NCI-H2107 (cell line): ENCODE measurements at places on chromosomes 2 and 18.

DNA sequence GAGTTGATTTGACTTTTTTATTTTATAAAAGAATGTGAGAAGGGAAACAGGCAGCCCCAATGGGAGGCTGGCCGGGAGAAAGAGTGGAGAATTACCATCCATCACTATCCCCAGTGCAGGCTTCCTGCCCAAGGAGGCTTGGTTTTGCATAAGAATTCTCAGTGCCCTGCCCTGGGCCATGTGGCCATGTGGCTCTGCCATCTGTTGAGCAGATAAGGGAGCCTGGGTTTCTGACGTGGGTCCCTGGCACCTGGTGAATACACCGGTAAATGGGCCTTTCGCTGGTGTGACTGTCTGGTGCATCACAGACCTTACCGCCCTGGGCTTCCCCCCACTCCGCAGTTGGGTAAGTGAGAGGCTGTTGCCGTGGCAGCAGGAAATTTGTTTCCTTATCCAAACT, 54.5 kb upstream of the TMEM163 start:
- no peak for DNase-seq

GRCh38 chr2:132824716-132825115, 154.7 kb upstream of the LYPD1 start:
- DNase-seq: no peak

GRCh38 chr2:73218298-73218697, 4.3 kb downstream of the SMYD5 start:
- DNase-seq: no peak

DNA sequence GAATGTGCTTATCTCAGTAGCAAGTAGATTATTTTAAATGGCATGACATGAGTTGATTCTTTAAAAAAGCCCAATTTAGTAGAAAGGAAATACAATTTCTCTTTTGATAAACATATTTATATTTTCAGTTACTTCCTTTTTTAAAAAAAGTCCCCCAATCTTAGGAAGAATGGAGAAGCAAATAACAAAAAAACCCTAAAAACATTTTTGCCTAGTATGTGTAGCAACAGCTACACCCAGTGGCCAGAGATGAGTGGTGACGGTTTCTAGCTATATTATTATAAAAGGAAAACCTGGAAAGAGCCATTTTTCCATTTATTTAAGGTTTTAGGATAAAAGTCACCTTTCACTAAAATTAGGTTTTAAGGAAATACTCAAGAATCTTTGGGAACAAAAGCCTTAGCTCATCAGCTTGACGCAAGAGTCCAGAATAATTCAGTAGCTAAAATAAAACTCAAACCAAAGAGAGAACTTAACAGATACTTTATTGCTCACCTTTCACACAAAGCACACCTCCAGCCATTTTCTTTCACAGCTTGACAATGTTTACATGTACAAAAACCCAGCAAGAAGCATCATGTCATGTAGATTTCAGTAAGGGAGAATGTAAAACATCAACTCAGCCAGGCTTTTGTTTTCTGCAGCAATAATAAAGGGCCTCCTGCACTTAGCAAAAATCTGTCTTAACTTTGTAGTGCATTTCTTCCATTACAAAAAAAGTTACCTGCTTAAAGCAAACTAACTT, 15.7 kb downstream of the FAM98A start:
- no peak for DNase-seq

GRCh38 chr2:239328351-239329191, 72.2 kb downstream of the HDAC4 start:
- DNase-seq: peak; percentile 18

- no peak for DNase-seq
Observed at GRCh38 chr18:42094875-42095274, 139.8 kb downstream of the PIK3C3 start.

GRCh38 chr18:46346213-46346612, 242.0 kb downstream of the HAUS1 start:
- DNase-seq: no peak

GRCh38 chr2:99852376-99852934, 289.9 kb downstream of the AFF3 start:
- DNase-seq: no peak

DNA sequence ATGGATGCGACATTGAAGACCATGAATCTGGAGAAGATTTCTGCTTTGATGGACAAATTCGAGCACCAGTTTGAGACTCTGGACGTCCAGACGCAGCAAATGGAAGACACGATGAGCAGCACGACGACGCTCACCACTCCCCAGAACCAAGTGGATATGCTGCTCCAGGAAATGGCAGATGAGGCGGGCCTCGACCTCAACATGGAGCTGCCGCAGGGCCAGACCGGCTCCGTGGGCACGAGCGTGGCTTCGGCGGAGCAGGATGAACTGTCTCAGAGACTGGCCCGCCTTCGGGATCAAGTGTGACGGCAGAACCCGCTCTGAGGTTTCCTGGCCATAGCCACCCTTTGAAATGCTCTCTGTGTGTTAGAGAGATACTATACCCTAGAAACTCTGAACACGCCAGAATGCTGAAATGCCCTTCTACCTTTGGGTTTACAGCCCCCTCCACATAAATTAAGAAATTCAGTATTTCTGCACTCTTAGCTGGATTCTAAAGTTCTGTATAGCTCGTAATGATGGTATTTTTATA, 659 bp downstream of the CHMP1B start:
- DNase-seq: no peak

GRCh38 chr2:134074619-134075018, 179.3 kb upstream of the MGAT5 start:
- DNase-seq: no peak

DNA sequence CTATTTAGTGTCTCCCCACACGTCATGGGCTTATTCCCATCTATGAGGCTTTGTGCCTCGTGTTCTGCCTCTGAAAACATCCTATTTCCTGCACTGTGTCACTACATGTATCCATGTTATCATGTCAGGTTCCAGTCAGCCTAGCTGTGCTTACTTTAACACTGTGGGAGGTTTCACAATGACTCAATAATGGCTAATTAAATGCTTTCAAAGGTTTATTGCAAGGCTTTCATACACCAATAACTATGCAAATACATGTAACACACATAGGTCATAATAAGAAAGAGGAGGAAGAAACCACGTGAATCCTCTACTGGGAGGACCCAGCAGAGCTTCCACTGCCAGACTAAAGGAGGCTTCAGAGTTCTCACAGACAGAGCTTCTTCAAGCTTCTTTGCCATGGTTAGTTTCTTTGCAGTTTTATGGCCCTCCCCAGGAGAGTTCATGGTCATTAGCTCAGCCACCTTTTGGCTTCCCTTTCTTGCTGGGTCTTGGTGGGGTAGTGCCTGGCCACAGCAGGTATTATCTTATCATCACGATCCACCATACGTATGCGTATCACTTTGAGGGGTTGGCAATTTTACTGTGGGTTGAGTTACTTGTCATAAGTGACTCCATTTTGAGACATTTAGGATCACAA, 5.1 kb upstream of the COLEC12 start:
- DNase-seq: no peak

- no peak for DNase-seq
Observed at GRCh38 chr2:116810645-116811044, 1003.8 kb upstream of the DDX18 start.

DNA sequence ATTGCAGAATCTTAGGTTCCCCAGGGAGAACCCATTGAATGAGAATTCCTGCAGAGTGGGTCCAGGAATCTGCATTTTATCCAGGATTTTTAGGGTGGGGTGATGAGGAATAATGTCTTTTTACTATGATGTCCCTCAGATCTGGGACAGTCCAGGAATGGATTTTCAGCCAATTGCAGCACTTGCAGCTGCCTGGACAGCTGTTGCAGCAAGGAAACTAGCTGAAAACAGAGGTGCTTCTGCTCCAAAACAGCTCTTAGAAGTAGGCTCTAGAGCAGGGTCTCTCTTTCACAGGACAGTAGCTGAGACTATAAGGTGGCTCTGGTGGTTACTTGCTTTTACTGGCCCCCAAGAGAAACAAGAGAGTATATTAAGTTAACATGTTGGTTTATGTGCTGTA, 9.1 kb downstream of the GLI2 start:
- DNase-seq: no peak

DNA sequence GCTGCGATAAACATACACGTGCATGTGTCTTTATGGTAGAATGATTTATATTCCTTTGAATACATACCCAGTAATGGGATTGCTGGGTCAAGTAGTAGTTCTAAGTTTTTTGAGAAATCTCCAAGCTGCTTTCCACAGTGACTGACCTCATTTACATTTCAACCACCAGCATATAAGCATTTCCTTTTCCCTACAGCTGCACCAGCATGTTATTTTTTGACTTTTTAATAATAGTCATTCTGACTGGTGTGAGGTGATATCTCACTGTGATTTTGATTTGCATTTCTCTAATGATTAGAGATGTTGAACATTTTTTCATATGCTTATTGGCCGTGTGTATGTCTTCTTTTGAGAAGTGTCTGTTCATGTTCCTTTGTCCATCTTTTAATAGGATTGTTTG, 22.8 kb downstream of the GALNT1 start:
- no peak for DNase-seq

- no peak for DNase-seq
Observed at GRCh38 chr2:39121523-39122063, 742 bp upstream of the SOS1 start.

DNA sequence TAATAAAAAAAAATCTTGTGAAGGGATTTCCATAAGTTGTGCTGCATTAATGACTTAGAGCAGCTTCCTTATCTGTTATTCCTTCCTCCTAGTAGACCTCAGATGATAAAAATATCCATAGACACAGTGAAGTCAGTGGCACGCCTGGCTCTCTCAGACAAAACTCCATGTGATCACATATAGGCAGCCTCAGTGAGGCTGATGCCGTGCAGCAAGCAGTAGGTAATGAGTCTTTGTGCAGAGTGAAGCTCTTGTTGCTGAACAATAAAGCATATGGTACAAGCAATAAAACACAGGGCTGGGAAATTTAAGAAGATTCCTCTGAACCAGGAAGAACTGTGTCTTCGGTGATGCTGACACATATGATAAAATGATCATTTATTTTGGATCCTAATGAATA, 102.7 kb downstream of the CSRNP3 start:
- peak; percentile 40 for DNase-seq

DNA sequence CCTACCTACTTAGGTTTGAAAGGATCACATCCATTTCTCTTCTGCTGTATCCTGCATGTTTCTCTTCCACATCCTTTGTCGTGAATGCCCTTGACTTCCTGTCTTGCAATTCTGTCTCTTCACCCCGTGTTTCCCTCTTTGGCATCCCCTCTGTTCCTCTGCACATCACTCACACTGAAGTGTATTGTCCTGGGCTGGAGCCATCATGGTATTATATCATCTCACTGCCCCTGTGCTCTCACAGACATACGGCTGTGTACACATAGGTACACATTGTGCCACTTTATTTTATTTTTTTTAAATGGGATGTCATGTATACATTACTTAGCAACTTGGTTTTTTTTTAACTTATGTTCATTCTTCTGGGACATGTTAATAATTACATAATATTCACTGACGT, 291.6 kb downstream of the ALPK2 start:
- DNase-seq: no peak

GRCh38 chr2:43729491-43730174, 44.2 kb upstream of the DYNC2LI1 start:
- DNase-seq: no peak

DNA sequence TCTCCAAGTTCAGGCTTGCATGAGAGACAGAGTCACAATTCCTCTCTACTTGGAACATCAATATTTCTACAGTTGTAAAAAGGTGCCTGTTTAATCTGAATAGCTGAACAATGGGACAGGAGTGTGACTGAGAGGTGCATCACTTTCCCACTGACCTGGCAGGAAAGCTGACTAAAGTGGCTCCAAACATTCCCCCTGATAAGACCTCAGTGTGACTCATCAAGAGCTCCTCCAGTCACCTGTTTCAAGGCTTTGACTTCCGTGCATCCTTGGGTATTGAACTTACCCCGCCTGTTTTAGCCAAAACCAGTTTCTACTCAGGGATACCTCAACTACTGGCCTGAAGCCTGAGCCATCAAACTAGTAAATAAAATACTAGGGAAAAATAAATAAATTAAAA, 453.9 kb upstream of the DDX18 start:
- DNase-seq: no peak

GRCh38 chr2:96856776-96857666, 795 bp downstream of the ANKRD39 start:
- DNase-seq: no peak

DNA sequence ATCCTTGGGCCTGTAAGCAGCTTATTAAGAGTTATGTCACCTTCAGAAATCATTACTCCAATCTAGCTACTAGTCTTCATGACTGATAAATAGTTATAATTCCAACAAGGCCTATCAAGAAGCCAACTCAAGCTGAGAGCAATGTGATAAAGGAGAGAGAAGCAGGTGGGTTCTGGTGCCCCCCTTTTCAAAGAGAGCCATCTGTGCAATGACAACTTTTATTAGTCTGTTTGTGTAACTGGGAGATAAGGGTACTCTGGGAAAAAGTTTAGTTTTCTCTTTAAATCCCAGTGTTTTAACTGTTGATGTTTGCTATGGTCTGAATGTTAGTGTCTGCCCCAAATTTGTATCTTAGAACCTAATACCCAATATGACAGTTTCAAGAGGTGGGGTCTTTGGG, 60.6 kb downstream of the CCDC93 start:
- DNase-seq: no peak

- DNase-seq: no peak
Observed at GRCh38 chr2:32632089-32632488, 4.2 kb downstream of the TTC27 start.

GRCh38 chr2:184633726-184634125, 35.4 kb downstream of the ZNF804A start:
- no peak for DNase-seq

GRCh38 chr2:240060977-240061591, 7.8 kb upstream of the OR6B3 start:
- DNase-seq: peak; percentile 7

GRCh38 chr2:146584316-146584715, 1260.5 kb upstream of the ACVR2A start:
- DNase-seq: no peak

GRCh38 chr2:162840598-162841246, 2.2 kb upstream of the KCNH7 start:
- DNase-seq: no peak

- no peak for DNase-seq
Observed at GRCh38 chr2:42233976-42234441, 64.9 kb downstream of the EML4 start.

DNA sequence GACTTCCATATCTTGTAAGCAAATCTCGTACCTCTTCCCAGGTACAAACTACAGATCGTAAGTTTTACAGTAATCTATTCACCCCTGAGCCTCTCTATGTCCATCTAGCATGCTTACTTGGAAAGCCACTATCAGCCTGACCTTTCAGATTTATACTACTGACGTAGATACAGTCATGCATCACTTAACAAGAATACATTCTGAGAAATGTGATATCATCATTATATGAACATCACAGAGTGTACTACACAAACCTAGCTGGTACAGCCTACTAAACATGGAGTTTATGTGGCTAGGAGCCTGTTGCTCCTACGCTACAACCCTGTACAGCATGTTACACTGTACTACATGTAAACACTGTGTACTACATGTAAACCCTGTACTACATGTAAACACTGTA, 293.2 kb upstream of the ZNF804A start:
- no peak for DNase-seq
